ENCODE measurements at places on chromosomes 11 and 22. TPM values are rescaled to one million over a fixed set of nuclear protein-coding genes. Genes with fewer than 3 reads are reported as not detected.

Gene PRRG4
- not detected for total RNA-seq

Gene CEND1
- 1.2 TPM for total RNA-seq

Gene CSNK2A3
- total RNA-seq: 0.82 TPM

Gene VSIG10L2
- not detected for total RNA-seq

DNA sequence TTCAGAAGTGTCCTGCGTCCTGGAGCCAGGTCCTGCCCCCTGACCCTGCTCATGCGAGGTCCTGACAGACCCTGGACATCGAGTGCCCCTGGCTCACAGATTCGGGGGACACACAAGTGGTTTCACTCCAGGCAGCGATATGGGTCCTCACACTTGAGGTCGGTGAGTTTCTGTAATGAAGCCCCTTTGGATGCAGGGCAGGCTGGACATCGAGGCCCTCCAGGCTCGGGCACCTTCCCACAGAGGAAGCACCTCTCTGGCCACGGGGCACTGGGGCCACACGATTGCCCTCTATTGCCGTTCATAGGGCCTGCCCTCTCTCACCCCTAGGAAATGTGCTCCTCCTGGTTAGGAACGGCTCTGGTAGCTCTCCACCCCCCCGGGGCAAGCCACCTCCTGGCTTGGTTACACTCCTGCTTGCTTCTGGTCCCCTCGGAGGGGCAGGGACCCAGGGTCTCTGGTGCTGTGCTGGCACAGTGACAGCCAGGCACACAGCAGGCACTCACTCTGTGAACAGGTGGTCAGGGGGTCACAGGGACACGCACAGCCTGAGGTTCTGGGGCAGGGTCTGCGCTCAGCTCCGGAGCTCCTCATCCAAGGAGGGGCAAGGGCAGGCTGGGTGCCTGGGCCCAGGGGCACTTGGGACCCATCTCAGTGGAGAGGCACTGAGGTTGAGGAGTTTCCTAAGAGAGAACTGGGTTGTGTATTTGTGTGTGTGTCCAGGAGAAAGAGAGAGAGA is 907.7 kb downstream of the BRD1 start:
- DNase-seq: no peak

DNA sequence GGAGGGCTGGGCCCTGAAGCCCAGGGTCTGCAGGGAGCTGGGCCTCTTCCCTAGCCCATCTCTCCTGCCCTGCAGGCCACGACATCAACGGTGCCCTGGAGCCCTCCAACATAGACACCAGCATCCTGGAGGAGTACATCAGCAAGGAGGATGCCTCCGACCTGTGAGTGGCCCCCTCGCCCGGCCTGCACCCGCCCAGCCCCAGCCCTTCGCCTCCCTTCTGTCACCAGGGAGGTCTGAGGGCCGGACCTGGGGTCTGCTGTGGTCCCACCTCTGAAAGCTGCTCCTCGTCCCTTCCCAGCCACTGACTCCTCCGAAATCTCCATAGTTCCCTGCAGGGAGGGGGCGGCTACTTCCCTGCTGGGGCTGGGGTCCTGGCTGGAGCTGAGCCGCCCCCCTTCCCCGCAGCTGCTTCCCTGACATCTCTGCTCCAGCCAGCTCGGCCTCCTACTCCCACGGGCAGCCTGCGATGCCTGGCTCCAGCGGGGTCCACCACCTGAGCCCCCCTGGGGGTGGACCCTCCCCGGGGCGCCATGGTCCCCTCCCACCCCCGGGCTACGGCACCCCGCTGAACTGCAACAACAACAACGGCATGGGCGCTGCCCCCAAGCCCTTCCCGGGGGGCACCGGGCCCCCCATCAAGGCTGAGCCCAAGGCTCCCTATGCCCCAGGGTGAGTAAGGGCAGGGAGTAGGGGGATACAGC is 13.3 kb downstream of the MYRF start:
- no peak for DNase-seq

GRCh38 chr11:46633291-46634217 is 16.2 kb downstream of the ATG13 start:
- no peak for DNase-seq

Data from neural crest cell (in vitro differentiated cells).